ENCODE measurements at places on chromosomes 6 and 20. TPM values are rescaled to one million over a fixed set of nuclear protein-coding genes. Genes with fewer than 3 reads are reported as not detected.
A peak's percentile ranks its signal among the peaks of the same experiment; 100 is the strongest.

GRCh38 chr20:34916774-34917354 lies 38.7 kb downstream of the GSS start:
- no peak for DNase-seq

DNA sequence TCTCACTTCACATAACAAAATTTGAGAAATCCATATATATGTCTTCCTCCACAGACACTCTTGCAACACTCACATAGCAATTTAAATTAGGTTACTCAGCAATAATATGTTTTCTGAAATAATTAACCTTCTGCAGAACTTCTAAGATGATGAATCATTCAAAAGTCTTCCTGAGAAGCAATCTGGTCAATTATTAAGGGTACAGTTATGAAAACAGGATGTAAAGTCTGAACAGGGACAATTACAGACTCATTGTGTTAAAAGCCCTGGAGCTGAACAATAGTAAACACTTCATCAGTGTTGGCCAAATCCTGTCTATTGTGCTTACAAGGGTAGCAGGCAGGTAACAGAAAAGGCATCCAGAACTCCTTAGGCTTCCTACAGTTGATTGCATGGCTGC lies 75.4 kb downstream of the FILIP1 start:
- DNase-seq: peak; percentile 81

GRCh38 chr6:34810936-34811632 lies 19.2 kb downstream of the BLTP3A start:
- DNase-seq: peak; percentile 58

- DNase-seq: no peak
Observed at GRCh38 chr20:50632701-50633100, 58.6 kb downstream of the RIPOR3 start.

DNA sequence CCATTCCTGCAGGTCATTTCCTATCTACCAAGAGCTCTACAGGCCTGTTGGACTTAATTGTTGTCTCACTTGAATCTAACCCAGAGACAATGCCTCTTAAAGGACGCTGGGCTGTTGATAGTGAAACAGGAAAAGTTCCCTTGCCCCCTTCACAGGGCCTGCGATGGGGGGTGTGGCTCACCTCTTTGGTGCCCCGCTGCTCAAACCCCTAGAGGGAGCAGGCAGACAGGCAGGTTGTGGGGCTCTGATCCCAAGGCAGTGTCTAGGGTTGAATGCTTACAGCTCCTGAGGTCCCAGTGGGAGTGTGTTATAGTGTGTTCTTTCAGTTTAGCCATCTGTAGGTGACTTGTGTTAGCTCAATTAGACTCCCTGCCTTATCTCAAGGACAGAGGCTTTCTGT lies 68.0 kb downstream of the OTOR start:
- DNase-seq: no peak

DNA sequence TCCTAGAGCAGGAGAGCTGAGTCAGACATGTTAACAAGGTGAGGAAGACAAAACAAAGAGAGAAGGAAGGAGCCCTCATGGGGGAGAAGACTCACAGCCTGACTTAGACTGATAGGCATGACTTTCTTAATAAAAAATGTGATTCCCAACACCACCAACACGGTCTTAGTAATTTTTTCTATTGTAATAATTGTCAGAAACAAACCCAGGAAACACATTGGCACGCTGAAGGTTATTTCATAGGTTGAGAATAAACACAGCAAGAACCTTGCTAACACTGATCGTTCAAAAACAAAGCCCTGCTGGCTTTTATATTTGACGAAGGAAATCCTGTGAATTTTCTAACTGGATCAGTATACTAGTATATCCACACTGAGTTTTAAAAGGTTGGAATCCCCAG lies 286.8 kb downstream of the HACE1 start:
- peak; percentile 38 for DNase-seq

GRCh38 chr6:157830354-157831017 lies 7.4 kb downstream of the SNX9 start:
- no peak for DNase-seq

Gene GPR6
- total RNA-seq: not detected

GRCh38 chr6:17096096-17096495 lies 5.8 kb upstream of the STMND1 start:
- DNase-seq: no peak

DNA sequence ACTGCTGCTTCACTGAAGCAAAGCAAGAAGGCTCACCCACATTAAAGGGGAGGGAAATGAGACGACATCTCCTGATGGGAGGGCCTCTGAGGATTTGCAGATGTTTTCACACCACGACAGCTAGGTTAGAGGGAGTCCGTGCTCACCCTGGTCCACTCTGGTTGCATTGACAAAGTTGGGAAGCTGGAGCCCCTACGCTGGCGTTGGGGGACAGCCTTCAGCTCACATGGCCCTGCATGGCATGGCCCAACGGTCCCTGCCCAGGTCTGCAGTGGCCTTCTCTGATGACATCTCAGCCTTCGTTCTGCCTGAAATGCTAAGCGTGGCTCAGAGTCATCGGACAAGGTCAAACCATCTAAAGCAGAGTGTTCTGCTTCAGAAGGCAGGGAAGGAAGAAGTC lies 3.8 kb upstream of the NAPB start:
- DNase-seq: no peak

GRCh38 chr6:21608601-21609000 lies 15.1 kb downstream of the SOX4 start:
- no peak for DNase-seq

Measured in M059J (cell line).